ENCODE measurements at places on chromosomes 4 and X.

DNA sequence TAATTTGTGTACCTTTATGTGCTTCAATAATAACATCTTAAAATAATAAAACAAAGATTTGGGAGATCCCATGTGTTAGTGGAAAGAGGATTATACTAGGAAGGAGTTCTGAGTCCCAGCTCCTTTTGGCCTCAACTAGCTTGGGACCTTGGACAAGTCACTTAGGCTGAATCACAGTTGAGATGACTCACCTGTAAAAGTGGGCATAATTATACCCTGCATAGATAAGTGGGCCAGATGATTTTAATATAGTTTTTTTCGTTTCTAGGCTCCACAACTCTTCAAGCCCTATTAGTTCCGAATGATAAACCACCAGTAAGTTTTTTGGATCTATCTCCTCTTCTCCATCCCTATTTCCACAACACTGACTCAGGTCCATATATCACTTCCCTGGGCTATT, 131.8 kb downstream of the ENOX2 start:
- no peak for DNase-seq

DNA sequence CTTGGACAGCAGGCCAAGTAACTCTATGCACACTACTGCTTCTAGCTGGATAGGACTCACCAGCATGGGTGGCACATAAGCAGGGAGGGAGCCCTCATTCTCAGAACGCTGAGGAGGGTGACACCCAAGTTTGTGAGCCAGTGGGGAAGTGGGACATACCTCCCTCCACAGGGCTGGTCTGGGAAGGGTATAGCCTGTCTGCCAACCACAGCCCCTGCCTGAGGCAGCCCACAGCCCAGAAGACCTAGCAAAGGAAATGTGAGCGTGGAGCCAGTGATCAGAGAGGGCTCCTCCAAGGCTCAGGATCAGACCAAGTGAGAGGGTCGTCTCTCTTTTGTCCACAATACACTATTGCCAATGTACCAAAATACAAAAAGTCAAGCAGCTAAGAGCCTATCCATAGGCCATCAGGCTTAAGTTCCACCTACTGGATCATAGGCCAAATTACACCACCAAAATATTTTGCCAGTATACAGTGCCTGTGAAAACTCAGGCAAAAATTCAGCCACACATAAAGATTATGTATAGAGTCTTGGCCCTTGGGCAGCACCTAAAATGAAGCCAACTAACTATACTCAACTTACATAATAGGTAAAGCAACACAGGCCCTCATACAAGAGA, 1203.1 kb downstream of the PCDH18 start:
- no peak for DNase-seq

- no peak for DNase-seq
These were observed 477.6 kb upstream of the INTU start for GRCh38 chr4:127155116-127155515.

GRCh38 chr4:147328756-147329446, 152.0 kb upstream of the EDNRA start:
- DNase-seq: no peak

- DNase-seq: no peak
These were observed 504.8 kb downstream of the IL15 start for GRCh38 chr4:142141224-142141623.

- DNase-seq: no peak
These were observed 102.1 kb downstream of the ANXA3 start for GRCh38 chr4:78653655-78654054.

DNA sequence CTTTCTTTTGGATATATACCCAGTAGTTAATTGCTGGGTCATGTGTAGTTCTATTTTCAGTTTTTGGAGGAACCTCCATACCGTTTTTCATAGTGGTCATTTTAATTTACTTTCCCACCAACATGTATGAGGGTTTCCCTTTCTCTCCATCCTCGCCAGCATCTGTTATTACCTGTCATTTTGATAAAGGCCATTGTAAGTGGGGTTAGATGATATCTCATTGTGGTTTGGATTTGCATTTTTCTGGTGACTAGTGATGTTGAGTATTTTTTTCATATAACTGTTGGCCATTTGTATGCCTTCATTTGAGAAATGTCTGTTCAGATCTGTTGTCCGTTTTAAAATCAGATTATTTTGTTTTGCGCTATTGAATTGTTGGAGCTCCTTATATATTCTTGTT, 28.8 kb upstream of the CXCL2 start:
- DNase-seq: no peak

DNA sequence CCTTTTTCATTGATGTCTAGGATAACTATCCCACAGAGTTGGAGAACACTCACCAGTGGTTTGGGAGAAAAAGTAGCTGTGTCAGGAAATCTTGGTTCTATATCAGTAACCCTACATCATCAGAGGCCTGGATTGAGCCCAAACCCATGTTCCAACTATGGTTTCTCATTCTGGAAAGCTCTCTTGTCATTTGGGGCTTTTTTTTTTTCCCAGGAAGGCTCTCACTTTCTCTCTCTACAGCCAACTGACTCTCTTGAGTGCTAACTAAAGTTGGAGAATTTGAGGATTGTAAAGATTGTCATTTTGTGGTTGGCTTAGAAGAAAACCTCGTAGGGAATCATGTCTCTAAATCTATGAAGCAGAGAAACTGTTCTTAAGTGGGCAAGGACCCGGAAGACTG, 228.2 kb upstream of the DIPK2B start:
- DNase-seq: no peak

DNA sequence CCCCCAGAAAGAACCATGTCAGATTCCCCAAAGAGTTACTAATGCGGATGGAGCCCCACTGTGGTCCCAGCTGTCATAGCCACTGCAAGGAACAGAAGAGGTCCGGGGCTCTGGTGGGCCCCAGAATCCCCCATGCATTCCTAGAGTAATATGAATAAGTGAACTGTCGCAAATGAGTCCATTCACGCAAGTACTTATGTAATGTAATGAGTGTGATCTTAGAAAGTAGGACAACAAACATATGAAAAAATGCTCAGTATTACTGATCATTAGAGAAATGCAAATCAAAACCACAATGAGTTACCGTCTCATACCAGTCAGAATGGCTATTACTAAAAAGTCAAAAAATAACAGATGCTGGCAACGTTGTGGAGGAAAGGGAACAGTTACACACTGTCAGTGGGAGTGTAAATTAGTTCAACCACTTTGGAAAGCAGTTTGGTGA, 141.5 kb upstream of the RBPJ start:
- peak; percentile 52 for DNase-seq

DNA sequence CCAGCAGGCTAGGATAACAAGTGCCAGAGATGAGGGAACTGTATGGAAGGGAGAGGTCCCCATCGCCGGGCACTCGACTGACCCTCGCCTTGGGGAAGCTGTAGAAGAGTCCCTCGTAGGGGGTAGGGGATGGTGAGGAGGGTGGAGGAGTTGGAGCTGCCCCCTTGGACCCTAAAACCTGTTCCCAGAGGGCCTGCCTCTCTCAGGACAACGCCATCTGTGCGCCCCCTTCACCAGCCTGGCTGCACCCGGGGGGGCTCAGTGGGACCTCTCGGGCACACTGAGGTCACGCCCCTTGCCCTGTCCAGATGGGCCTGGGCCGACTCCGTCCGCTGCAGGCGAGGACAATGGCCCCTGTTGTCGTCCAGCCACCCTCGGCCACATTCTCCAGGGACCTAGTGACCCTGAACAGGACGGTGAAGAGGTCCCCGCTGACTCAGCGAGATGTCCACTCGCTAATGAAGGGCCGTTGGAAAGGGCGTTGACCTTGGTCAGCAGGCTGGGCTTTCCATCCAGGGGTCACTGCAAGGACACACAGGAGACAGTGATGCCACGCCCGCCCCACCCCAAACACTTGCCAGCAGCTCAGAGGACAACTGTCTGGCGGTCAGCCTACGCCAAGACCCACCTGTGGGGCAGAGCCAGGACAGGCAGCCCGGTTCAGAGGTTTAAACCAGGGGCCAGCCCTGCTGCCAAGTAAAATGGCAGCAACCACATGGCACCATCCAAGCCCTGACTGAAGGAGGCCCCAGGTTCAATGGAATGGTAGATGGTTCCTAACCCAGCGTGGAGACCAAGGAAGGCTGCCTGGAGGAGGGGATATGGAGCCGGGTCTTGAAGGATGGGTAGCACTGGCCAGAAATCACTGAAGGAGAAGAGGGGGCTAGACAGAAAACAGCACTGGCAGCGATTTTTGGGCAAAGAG, 51.2 kb downstream of the HMX1 start:
- DNase-seq: no peak

DNA sequence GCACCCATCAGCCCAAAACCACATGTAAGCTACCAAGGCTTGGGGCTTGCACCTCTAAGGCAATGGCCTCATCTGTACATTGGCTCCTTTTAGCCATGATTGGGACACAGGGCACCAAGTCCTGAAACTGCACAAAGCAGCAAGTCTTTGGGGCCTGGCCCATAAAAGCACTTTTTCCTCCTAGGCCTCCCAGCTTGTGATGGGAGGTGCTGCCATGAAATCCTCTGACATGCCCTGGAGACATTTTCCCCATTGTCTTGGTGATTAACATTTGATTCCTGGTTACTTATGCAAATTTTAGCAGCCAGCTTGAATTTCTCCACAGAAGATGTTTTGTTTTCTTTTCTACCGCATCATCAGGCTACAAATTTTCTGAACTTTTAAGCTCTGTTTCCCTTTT, 58.5 kb upstream of the PABPC4L start:
- DNase-seq: no peak

DNA sequence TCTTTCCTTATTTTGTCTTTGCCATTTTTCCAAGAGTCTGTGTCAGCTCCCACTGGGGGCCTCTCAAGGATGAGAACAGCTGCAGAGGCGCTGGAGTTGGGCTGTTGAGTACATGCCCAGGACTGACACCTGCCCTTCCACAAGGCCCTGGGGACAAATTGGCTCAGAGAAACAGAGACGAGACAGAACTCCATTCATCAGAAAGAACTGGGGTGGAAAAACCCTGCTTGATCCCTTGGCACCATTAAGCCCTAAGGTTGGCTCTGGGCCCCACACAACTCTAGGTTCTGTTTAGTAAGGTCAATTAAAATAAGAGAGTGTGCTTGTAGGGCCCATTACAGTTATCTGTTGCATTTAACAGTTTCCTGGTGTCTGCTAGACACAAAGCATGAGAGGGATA, 63.6 kb downstream of the DCX start:
- no peak for DNase-seq

DNA sequence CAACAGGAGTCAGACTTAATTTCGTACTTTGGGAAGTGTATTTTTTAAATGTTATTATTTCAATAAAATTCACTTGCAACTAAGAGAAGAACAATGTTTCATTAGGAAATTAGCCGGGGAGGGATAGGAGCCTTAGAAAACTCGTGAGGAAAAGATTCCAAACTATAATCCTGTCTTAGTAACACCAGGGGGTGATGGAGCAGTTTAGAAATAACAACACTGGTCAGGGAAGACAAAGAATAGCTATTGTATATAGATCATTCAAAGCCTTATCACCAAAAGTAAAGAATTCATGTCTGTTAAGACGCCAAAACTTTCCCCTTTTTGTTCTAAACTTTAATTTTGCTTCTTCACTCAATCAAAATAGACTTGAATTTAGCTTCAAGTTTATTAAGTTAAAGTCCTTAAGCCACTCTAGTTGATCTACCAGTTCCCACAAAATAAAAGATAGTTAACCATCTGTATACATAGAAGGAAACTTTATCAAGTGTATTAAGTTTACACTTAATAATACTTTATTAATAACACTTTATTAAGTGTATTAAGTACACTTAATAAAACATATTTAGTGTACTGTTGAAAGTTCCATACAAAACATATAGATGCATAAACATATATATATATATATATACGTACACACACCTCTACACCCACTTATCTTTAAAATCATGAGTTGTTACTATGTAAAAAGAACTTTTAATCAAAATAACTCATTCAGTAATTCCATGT, 60.5 kb downstream of the ARAP2 start:
- no peak for DNase-seq

- no peak for DNase-seq
These were observed 106.9 kb upstream of the NDP start for GRCh38 chrX:44080083-44080482.

DNA sequence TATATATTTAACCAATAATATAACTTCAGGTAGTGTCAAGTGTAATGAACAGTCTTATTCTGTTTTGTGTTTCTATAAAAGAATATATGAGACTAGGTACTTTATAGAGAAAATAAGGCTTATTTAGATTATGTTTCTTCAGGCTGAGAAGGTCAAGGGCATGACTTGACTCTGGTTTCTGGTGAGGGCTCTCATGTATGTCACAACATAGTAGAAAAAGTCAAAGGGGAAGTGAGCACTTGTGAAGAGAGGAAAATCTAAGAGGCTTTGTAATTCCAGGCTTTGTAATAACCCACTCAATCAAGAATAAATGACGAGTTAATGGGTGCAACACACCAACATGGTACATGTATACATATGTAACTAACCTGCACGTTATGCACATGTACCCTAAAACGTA, 27.6 kb downstream of the PRR32 start:
- no peak for DNase-seq

DNA sequence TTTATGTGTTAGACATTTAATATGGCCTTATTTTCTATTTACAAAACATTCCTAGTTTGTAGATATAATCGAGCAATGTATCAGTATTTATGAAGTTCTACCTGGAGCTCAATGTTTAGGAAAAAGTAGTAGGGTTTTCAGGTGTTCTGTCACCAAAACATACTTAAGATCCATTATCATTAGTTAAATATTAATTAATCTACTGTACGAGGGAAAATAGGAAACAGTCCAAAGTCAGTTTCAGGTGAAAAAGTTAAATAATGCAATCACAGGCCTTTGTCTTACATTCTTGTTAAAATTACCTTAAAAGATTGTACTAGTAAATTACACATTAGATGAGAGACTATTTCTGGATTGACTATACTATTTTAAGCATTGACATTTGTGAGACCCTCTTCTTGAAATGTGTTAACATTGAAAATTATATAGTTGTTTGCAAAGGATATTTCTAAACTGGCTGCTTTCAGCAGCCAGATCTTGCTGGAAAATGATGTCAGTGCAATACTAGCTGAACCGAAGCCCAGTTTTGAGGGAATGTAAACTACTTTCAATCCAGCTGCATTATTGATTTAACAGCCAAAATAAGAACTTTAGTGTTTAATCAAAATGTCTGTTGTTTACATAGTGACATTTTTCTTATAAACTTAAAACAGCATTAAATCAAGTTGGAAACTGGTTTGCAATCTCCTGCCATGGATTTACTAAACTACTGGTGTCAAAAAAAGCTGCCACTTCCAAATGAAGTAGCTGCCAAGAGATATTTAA, 19.3 kb downstream of the GUCY1B1 start:
- DNase-seq: no peak

DNA sequence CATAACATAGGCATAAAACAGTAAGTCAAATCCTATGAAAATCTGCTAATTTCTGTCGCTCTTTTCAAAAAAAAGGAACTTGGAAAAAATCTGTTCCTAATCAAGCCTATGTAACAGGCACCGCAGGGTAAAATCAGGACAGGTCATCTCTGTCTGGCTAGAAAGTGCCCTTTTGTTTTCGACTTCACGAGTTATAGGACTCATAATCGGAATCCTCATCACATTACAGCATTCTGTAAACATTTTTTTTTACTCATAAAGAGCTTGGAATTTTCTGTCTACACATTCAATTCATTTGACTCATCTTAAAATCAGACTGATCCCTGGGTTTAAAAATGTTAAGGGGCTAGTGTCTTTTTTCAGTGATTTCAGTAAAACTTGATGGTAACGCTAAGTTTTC, 181.7 kb upstream of the TBC1D9 start:
- DNase-seq: no peak

Measured in GM12878 (cell line).